Brain pericyte (primary cell): ENCODE measurements at places on chromosomes 3 and 15.

DNA sequence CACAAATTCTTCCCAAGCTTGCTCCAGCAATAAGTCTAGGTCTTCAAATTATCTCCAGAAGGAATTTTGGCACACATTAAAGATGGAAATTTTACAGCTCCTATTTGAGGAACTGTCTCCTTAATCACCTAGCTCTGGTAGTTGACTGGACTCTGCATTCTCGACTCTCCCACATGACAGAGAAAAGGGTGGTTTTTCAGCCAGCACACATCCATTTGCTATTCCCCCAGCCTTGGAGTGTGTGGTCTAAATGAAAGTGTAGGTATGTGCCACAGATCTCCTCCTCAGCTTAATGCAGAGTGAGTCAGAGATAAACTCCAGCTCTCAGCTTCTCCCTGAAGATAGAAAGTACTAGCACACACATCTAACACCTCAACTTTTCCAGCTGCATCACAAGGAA is 62.2 kb upstream of the ALCAM start:
- no peak for DNase-seq

- DNase-seq: peak; percentile 17
Measured at GRCh38 chr3:27568393-27568792, 84.2 kb upstream of the SLC4A7 start.

- DNase-seq: no peak
Measured at GRCh38 chr3:50599716-50600118, 11.9 kb downstream of the CISH start.

GRCh38 chr3:25430287-25430934 is 2.3 kb downstream of the RARB start:
- no peak for DNase-seq

DNA sequence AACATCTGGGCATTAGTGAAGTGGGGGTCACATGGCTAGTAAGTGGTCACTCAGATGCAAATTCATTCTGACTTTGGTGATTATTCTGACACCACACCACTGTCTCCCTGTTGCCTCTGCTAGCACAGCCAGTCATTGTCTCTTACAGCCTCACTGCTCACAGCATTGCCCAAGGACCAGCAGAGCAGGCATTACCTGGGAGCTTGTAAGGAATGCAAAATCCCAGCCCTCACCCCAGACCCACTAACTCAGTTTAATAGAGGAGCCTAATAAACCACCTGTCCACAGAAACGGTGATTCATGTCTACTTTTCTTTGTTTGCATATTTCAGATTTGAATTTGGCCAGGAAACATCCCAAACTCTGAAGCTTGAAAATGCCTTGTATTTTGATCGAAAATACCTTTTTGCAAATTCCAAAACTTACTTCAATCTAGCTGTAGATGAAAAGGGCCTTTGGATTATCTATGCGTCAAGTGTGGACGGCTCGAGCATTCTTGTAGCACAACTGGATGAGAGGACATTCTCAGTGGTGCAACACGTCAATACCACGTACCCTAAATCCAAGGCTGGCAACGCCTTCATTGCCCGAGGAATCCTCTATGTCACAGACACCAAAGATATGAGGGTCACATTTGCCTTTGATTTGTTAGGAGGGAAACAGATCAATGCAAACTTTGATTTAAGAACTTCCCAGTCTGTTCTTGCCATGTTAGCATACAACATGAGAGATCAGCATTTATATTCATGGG is 62.7 kb downstream of the GLDN start:
- DNase-seq: no peak

GRCh38 chr3:63972196-63972595 is 51.1 kb downstream of the PSMD6 start:
- no peak for DNase-seq

DNA sequence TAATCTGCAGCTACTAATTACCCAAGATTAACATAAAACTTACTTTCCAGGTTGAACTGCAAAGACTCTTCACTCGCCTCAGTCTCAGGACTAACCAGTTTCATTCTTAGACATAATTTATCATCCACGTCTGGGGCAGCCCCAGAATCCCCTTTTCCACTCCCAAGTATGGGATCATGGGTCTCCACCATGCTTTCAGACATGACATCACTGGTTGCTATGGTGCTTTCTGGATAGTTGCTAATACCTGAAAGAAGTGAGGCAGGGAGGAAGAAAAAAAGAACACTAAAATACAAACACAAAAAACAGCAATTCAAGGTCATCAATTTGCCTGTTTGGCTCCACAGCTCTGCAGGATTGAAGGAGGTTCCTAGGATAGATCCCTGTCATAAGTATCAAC is 46.6 kb downstream of the TP53BP1 start:
- DNase-seq: no peak

- no peak for DNase-seq
Measured at GRCh38 chr15:68206711-68207151, 1.6 kb upstream of the CALML4 start.

DNA sequence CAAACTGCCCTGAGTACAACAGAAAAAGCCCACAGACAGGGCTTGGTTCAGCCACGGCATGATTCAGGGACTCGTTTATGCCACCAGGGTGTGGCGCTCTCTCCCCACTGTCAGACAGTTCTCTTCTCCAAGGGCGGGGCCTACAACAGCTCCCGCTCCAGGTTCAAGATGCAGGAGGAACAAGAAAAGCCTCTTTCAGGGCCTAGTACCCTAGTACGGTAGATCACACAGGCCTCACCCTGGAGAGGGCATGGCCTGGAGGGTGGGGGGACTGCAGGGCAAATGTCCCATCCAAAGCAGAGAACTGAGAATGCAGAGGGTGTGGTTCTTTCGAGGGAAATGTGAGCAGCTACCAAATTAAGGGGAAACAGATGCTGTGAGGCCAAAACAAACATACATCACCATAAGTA is 12.0 kb downstream of the MESD start:
- no peak for DNase-seq

- no peak for DNase-seq
Measured at GRCh38 chr15:73052653-73053397, 562 bp downstream of the NEO1 start.

DNA sequence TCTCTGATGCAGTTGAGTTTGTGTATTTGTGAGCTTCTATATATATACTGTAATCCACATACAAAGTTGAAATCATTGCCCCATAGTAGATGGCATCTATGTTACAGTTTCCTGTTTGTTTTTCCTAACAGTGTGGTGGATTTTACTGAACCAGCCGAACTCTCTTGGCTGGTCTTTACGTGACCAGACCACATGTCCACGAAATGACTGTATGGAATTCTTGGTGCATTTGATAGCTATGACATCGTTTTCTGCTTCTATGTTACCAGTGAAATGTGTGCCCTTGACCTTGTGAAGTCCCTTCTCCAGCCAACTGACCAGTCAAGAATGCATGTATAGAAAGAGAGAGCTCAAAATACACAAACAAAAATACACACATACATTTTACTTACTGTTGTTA is 1.8 kb downstream of the KCNMB2 start:
- no peak for DNase-seq

GRCh38 chr3:35707904-35708303 is 68.6 kb downstream of the ARPP21 start:
- DNase-seq: no peak

DNA sequence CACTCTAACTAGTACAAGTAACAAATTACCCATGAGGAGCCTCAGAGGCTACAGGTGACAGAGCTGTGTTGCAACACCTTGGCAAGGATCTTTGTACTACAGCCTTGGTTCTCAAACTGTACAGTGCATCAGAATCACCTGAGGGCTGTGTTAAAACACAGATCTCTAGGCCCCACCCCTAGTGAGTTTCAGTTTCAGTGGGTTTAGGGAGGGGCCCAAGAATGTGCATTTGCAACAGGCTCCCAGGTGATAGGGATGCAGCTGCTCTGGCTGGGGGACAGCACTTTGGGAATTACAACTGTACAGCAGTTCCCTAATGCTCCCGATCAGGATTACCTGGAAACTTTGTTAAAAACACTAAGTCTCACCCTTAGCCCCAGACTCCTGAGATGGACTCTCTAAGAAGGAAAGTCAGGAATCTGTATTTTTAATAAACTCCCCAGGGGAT is 66.1 kb upstream of the NR2F2 start:
- no peak for DNase-seq

DNA sequence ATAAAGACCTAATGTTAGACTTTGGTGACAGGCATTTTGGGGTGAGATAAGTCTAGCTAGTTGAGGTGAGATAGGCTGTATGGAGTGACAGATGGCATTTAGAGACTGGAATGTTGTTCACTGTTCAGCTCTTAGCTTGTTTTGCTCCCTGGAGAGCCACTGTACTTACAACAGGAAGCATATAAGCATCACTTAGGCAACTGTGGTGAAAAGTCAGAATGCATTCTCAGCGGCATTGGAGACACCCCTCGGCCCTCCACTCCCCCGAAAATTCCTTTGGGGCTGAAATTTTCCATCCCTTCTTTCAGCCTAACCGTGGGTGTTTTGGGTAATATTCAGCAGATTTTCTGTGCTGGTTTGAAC is 73.4 kb downstream of the SLCO3A1 start:
- DNase-seq: no peak

DNA sequence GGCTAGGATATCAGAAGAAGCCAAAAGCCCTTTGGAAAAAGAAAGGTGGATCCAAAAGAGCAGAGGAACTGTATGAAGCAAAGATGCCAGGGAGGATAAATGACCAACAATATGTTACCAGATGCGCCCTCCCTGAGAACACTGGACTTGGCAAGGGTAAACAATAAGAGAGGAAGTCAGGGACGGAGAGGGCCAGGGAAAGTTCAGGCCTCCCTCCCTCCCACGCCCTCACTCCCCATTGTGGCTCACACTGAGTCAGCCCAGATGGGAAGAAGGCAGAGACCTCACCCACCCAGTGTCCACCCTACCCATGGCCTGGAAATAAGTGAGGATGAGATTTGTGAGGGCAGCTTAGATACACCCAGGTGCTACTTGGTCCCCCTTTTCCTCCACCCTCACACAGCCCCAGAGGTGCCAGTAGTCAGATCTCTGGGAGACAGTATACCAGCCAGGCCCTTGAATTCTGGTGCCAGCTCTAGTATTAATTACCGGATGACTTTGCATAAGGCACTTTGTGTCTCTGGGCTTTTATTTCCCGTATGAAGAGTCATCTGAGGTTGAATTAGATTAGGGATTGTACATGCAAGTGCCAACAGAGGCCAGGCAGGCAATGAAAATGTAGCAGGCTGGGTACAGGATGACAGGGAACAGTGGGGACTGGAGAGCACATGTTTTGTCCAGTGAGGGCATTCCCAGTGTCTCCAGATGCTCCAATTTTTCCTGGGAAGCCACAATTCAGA is 35.1 kb upstream of the FRMD4B start:
- no peak for DNase-seq

- DNase-seq: no peak
Measured at GRCh38 chr15:98776607-98777281, 128.4 kb downstream of the IGF1R start.

- no peak for DNase-seq
Measured at GRCh38 chr15:62141643-62142588, 23.2 kb downstream of the C2CD4B start.

DNA sequence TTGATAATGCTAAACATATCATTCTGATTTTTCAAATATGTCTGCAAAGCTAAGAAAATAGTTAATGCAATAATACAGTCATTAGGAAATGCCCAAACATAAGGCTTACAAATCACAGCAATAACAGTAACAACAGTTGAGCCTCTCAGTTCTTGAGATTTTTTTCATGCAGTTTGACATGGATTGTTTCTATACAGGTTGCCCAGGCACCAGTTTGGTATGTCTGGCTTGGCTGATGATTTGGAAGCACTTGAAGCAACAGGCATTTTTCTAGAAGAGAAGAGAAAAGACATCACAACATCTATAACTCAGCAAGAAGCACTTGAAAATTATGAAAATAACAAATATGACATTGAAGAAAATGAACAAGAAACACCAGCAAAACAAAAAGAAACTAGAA is 78.7 kb upstream of the COL6A5 start:
- DNase-seq: no peak

GRCh38 chr3:7205535-7205934 is 344.6 kb downstream of the GRM7 start:
- DNase-seq: no peak

GRCh38 chr15:44585633-44586032 is 48.7 kb downstream of the EIF3J start:
- DNase-seq: no peak

DNA sequence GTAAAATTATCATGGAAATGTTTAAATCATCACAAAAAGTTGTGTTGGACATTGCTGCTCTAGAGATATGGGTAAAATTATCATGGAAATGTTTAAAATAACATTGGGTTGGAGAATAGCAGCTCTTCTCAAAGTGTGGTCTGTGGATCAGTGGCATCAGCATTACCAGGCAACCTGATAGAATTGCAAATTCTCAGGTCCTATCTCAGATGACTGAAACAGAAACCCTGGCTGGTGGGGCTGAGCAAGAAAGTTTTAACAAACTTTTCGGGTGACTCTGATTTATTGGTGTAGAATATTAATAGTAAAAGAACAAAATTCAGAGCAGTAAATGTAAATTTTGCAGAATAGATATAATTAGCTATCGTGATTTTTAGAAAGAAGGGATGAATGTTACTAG is 28.9 kb downstream of the NXPE3 start:
- DNase-seq: no peak

- no peak for DNase-seq
Measured at GRCh38 chr15:27438403-27439375, 467.7 kb downstream of the GABRG3 start.

- no peak for DNase-seq
Measured at GRCh38 chr3:171561596-171562323, 101.6 kb upstream of the TNIK start.

- DNase-seq: no peak
Measured at GRCh38 chr3:157103280-157103679, 56.7 kb downstream of the CCNL1 start.

DNA sequence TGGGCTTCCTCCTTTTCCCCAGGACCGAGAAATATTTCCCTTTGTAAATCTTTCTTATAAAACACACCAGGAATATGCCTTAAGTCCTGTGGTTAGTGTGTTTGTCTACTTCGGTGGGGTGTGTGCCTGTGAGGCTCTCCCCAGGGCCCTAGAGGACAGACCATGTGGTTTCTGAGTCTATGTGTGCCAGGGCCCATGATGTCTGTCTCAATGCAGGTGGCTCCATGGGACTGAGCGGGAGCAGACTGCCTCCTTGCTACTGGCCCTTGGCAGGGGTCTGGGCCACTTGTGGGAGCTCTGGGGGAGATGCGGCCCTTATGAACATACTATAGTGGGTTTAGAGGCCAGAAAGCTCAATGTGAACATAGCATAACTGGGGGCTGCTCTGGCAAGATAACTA is 37.6 kb downstream of the SCN5A start:
- no peak for DNase-seq

GRCh38 chr15:61169275-61169903 is 59.7 kb downstream of the RORA start:
- no peak for DNase-seq

GRCh38 chr3:58962816-58963215 is 87.0 kb downstream of the CFAP20DC start:
- no peak for DNase-seq
